H4 (cell line): ENCODE measurements at places on chromosomes 1 and 21. TPM values are rescaled to one million over a fixed set of nuclear protein-coding genes. Genes with fewer than 3 reads are reported as not detected.

Gene CD1D
- 0.64 and 2.0 TPM in 2 replicates for total RNA-seq

DNA sequence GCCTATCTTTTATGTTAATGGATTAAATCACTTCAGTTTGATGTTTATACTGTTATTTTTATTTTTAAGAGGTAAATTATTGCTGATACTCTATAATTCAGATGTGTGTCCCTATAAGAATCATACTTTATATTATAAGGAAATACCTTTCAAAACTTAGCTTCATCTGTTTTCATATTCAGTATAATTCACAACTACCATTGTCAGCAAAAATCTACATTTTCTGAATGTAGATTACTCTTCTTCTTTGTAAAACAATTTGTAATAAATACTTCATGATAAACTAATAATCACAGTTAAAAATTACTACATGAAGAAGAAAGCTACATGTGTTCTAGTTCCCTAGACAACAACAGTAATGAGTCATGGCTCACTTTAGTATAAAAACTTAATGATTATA lies 115.4 kb upstream of the SERTAD4 start:
- DNase-seq, result no peak

DNA sequence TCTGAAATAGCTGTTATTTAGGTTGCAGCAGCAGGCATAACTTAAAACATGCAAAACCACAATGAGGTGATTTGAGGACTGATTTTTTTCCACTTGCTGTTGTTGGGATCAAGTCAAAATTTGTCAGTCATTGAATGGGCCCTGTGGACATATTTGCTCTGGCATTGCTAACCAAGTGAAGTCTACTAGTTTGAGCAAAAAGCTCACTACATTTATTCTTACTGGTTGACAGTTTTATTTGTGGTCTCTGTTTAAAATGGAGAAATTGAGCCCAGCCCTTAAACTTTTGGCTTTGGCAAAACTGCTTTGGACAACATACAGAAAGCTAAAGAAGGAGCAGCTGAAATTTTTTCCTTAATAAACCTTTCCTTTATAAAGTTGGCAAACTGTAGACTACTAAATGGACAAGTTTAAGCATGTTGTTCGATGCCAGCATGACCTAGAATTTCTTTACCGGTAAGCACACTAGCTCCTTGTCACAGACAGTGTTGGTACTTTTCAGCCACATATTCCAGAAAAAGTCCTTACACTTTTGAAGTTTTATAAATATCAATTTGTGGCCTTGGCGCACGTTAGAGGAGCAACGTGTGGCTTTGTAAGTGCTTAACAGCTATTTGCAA lies 234.6 kb downstream of the USP25 start:
- no peak for DNase-seq

DNA sequence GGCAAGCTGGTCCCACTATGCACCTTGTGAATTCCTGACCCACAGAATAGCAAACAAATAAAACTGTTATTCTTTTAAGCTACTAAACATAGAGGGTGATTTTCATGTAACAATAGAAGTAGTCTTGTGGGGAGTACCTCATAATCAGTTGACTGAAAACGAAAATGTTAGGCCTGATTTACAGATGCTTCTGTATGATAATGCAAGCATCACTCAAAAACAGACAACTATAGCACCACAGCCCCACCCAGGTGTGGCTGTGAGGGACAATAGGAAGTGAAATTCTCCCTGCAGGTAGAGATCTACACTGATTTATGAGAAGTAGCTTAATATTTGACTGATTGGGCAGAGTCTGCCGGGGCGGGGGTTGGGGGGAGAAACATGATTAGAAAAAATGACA lies 26.5 kb upstream of the KRTAP19-8 start:
- no peak for DNase-seq

- no peak for DNase-seq
These were observed 687.0 kb downstream of the ADGRL2 start for GRCh38 chr1:82487778-82488177.

GRCh38 chr21:40567501-40567900 lies 279.5 kb downstream of the DSCAM start:
- no peak for DNase-seq
